DMS53 (cell line): ENCODE measurements at places on chromosomes 7 and 10.

DNA sequence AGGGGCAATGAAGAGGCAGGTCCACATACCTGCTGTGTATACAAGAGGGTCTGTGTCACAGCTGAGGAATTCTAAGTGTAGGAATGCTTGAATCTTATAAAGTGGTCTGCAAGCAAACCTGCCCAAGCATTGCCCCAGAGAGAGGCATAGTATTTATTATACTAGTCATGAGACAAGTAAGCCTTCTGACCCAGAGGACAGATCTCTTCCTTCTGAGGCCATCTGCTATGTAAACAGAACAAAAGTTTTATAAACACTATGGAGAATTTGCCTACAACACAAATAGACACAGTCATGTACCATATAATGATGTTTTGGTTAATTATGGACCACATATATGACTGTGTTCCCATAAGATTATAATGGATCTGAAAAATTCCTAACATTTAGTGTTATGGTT, 388.2 kb downstream of the NEBL start:
- no peak for DNase-seq

DNA sequence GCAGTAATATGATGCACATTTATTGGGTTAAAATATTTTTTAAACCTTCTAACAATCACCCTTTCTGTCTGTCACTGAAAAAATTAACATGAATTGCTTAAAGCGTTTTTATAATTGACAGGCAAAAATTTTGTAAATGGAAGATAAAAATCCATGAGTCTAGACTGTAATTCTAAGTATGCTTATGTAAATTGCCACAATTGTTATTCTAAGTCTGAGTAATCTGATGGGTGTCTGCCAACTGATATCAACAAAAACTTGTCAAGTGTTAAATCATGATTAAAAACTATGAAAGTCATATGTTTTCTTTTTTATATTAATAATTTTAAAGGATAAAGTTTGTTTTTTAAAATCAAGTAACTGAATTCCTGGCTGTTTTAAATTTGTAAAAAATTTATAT, 208.2 kb downstream of the CDK14 start:
- DNase-seq, result no peak

- DNase-seq, result peak; percentile 54
These were observed 4.8 kb downstream of the KLF6 start for GRCh38 chr10:3780021-3780770.

DNA sequence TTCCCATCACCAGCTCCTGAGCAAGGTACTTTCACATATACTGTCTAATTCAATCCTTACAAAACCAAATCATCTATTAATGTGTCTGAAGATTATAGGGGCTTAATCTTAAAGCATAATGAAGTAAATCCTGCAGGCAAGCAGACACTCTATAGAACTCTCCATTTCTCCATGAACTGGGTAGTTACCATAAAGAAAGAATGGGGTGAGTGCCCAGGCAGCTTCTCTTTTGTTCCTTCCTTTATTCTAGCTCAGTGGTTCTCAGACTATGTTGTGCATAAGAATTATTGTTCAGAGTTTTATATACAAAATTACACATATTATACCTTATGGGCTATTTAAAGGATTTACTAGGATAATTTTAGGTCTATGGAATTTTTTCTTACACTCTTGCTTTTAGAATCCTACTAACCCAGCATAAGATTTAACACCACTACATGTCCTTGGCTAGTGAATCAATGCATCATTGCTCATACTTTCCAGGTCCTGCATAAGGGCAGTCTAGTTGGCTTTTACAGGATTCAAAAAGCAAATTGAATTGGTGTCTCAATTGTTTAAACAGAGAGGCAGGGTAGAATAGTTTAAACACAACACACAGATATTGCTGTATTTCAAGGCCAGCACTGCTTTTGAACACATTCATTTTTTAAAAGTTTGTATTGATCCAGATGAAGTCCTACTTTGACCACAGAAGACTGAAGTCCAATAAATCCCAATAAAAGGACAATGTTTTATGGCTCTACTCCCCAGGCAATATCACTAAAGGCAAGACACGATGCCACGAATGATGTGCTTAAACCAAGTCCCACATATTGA, 12.9 kb downstream of the SGCE start:
- no peak for DNase-seq

GRCh38 chr7:5359344-5359743, 64.3 kb downstream of the TNRC18 start:
- DNase-seq, result no peak

DNA sequence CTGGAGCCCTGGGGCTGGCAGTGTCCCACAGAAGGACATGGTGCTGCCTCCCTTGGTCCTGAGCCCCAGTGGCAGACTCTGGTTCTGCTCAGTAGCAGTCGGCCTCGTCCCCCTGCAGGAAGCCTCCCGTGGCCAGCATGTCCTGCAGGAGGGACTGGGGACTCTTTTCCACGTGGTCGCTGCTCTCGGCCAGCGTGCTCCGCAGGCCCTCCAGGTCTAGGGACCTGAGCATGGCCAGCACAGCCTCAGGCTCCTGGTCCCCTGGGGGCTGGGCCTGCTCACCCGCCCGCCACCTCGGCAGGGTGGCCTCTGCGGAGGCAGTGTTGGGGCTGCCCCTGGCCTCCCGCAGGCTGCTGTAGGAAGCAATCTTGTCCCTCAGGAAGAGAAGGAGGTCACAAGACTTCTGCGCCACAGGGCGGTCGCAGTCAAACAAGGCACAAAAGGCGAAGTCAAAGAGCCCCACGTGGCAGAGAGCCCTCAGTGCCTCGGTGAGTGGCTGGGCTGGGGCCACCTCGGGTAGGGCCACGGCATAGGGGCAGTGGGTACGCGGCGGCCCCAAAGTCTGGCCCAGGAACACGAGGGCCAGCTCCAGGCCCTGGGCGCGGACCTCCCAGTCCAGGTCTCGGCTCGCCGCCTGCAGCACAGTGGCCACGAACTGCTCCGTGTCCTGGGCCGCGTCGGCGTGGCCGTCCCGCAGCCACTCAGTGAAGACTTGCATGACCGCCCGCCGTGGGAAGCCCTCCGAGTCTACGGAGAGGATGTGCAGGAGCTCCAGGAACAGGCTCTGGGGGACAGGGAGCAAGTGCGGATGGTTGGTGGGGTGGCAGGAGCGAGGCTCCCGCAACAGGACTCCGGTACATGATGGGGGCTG, 17.1 kb downstream of the BRAT1 start:
- DNase-seq, result peak; percentile 64

GRCh38 chr7:14542624-14543023, 359.9 kb downstream of the DGKB start:
- no peak for DNase-seq

DNA sequence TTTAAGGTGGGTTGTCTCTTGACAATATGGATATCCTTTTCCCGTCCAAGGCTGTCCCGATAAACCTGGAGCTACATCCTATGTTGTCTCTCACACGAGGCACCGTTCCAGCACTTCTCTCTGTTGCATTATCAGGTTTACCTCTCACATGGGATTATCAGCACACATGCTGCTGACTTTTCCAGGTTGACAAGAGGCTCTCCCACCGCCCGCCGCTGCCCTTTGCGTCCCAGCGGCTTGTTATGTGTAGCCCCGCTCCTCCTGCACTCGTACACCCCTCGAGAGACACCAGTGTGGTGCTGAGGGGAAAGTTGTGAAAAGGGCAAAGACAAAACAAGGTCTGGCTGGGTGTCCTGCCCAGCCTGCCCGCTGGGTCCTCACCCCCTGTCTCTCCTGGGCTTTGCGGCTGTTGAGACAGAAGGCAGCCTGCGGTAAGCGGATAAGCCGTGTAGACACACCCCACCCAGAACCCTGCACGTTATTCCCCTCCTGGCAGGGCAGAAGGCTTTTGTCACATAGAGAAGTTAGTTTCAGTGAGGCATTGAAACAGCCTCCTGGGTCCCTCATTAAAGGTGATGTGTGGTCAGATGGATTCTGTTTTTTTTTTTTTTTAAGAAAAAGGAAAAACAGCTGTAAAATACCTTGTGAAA, 38.7 kb downstream of the UBE3C start:
- no peak for DNase-seq

DNA sequence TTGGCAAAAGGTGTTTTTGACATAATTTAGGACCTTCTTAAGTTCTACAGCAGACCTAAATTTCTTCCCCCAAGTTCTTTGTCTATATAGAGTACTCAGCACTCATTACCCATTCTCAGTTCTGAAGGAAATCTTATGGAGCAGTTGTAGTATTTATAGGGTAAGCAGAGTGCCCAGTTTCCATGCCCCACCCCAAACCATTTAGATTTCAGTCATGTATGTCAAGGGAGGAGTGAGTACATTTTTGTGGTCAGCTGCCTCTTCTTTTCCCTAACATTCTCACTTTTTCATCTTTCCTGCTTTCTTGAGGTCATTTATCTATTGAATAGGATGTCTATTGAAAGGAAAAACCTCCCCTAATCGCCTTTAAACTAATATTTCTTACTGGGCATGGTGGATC, 83.3 kb downstream of the KAT6B start:
- peak; percentile 9 for DNase-seq

- DNase-seq, result no peak
These were observed 35.1 kb upstream of the CXCL12 start for GRCh38 chr10:44419790-44420549.

DNA sequence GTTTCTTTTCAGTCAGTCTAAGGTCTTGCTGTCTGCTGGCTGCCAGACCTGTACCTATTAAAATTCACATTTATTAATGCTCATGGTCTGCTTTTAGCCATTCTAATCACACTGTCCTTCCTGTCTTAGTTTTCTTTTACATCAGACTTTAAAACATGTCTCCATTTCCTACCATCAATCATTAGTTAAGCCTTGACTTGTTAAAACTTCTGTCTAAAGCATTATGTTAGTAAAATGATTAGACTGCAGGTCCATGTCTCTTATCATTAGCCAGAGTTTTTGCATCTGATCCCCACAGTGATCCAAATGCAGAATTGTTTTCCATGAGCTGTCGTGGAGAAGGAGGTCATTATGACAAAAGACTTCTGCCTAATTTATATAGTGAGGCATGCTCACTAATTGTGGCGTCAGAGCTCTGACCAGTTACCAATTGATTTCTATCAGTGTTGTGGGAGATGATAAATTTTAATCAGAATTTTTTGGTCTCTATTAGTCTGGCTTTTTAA, 226.5 kb downstream of the DKK1 start:
- no peak for DNase-seq

- no peak for DNase-seq
These were observed 294.7 kb downstream of the PRKG1 start for GRCh38 chr10:51368943-51369342.

GRCh38 chr10:110407301-110408170, 90.2 kb upstream of the DUSP5 start:
- peak; percentile 59 for DNase-seq

DNA sequence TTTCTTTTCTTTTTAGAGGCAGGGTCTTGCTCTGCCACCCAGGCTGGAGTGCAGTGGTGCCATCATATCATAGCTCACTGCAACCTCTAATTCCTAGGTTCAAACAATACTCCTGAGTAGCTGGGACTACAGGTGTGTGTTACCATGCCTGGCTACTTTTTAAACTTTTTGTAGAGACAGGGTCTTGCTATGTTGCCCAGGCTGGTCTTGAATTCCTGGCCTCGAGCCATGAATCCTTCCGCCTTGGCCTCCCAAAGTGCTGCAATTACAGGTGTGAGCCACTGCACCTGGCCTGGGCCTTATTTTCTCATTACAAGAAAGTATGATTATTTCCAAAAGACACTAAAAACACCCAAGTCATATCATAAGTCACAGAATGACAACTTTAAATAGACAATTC, 106.6 kb downstream of the CDK6 start:
- no peak for DNase-seq

DNA sequence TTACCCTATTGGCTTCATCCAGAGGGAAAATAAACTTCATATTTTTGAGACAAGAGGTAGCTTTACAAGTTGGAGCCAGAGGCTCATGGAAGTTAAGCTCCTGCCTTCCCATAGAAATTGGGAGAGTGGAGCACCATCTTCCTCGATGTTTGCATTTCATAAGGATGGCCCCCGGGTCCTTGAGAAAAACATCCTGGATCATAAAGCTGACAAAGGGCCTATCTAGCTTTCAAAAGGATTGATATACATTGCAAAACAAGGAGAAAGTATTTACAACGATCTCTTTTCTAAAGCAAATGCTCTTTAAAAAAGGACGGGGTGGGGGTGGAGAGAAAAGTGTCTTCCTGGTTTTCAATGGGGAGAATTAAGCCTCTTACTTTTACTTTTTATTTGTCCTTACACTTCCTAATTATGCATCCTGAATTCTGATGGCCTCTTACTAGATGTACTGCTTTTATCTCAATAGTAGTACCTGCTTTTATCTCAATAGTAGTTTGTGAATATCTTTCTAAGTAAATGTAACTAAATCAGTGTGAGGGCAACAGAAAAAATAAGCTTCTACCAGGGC, 65.6 kb downstream of the PTPRZ1 start:
- DNase-seq, result no peak

DNA sequence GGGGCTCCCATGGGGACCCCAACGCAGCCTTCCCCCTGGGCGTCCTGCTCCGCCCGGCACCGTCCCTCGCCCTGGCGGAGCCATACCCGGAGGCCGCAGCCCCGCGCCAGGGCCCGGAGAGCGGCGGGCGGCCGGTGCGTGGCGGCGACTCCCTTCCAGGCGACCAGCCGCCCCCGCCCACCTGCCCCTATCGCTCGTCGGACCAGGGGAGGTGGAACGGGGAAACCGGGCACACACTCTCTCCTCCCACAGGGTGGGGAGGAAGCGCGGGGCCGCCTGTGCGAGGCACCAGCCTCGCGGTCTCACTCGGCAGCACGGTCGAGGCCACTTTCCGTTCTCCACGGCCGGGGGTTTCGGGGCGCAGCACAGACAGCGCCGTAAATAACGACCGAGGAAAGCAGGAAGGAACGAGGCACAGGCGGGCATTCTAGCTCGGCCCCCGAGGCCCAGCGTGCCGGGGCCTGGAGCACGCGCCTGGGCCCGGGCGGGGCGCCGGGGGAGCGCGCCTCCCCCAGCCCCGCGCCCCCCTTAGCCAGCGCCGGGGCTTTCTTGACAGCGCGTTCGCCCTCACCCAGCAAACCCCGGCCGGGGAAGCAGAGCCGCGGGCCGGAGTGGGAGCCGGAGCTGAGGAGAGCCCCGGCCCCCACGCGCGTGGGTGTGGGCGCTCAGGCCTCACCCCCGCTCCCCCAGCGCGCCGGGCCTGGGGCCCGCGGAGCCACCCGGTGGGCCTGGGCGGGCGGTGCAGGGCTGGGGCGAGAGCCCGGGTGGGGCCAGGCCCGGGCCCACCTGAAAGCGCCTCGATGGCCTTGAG, 936 bp downstream of the IGF2BP3 start:
- DNase-seq, result peak; percentile 80

DNA sequence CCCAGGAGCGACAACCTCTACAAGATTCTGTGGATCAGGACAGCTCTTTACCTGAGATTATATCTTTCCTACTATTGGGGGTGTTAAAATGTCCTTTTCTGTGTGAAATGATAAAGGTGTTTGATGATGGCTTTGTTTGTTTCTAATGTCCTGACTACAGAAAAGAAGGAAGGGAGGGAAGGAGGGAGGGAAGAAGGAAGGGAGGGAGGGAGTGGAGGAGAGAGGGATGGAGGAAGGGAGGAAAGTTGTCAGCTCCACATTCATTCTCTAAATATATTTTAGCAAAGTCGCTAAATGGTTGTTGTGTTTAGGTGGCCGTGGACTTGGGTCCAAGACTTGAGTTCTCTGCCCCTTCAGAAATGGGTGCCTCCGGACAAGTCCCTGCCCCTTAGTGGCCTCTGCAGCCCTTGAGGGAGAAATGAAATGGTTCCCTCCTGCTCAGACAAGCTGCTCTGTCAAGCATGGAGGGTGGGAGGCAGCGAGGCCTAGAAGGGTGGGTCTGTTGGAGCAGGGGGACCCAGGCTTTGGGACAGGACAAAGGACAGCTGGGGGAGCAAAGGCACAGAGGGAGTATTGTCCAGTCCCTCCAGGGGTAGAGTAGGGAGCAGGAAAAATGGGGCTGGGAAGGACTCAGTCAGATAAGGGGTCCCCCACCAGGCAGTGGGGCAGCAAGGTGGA, 4.4 kb downstream of the RGS10 start:
- no peak for DNase-seq

- DNase-seq, result no peak
These were observed 32.6 kb downstream of the GBX1 start for GRCh38 chr7:151134743-151135524.
